ENCODE measurements at places on chromosomes 2 and 18. TPM values are rescaled to one million over a fixed set of nuclear protein-coding genes. Genes with fewer than 3 reads are reported as not detected.

GRCh38 chr2:9824956-9825720, 18.1 kb upstream of the TAF1B start:
- DNase-seq: no peak

The UGT1A8 gene
- polyA plus RNA-seq: not detected

DNA sequence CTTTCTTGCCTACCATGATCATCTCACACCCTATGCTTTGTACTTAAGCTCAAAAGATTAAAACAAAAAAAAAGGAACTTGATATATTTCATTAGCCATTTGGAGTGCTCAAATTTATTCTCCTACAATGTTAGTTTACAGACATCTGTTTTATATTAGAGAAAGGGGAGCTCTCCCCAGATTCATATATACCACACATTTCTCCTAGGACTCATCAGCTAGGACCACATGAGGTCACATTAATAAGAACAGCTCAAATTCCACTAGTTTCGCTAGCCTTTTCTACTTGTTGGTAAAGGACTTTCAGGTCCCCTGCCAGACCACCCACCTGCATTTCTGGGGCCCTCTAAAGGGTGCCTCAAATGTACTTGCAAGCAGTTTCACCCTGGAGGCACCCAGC, 151.2 kb upstream of the MMADHC start:
- no peak for DNase-seq

The RUFY4 gene
- polyA plus RNA-seq: 0.13 TPM

- peak; percentile 72 for DNase-seq
These were observed 27.6 kb downstream of the CELF4 start for GRCh38 chr18:37537868-37538525.

The ARHGAP28 gene
- polyA plus RNA-seq: 23.7 TPM

The PLGLB1 gene
- polyA plus RNA-seq: 3.5 TPM

The ATL2 gene
- polyA plus RNA-seq: 32.8 TPM

All from hindlimb muscle (tissue), 1 donor.